ENCODE measurements at places on chromosomes 3 and 15.

DNA sequence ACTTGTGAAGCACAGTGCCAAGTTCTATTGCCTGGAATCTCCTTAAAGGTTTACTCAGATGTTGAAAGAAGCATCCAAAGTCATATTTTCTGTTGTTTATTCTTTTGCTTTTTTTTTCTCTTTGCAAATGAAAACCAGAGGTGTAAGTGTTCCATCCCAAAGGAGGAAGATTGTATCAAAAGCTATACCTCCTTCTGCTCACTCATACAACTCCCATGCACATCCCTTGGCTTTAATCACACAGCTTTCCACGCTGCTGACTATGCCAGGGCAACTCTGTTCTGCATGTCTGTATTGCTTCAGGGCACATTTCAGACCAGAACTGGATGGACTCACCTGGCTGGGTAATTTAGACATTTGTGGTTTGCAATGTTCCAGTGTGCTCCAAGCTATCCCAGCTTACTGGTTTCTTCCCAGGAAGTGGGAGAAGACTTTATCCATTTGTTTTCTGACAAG lies 399.6 kb upstream of the TBL1XR1 start:
- DNase-seq = no peak

DNA sequence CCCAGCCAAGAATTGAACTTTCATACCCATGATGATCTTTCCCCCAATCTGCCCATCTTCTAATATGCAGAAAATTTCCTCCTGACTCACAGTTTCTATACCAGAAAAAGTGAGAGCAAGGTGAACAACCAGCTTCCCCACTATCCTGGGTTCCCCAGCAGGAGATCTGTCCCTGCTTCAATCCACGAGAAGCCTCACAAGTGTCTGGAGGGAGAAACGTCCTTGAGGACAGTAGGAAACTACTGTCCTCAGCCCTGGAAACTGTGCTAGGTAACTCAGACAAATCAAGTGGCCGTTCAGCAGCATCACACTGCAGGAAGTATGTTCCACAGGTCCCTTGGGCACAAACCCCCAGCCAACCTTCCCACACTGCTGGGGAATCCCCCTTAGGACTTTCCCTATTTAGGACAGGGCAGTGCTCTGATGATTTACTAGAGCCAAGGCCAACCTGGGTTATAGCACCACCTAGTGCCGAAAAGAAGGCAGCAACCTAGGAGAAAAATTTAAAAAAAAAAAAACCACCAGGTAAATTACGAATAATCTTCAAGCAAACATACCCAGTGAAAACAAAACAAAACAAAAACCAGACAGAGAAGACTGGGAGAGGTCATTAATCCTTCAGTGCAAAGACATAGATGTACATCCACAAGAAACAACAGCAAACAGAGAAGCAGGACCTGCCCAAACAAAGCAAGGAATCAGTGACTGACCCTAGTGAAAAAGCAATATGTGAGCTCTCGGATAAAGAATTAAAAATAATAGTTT lies 36.0 kb downstream of the MORC1 start:
- peak; percentile 70 for DNase-seq

DNA sequence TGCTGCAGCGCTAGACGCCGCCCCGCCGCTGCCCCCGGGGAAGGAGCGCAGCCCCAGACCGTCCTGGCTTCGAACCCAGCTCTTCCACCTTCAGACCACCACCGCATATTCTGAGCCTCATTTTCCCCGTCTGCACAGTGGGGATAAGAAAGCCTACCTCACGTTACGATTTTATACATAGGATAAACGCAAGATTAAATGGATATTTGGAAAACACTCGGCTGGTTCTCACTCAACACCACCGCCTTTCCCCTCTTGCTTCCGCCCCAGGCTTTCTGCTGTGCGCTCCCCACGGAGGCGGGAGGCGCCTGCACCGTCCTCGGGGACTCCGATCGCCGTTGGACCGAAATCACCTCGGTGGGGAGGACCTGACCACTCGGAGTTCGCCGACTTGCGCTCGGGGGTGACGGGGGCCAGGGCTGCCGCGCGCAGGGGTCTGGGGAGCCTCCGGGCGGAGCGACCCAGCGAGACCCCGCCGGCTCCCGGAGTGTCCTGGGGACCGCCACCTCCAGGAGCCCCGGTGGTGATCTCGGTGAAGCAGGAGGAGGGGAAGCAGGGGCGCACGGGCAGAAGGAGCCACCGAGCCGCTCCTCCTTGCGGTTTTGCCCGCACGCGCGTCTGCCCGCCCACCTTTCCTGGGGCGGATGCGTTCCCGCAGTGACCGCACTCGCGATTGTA lies 4.0 kb downstream of the FBXL22 start:
- peak; percentile 65 for DNase-seq

DNA sequence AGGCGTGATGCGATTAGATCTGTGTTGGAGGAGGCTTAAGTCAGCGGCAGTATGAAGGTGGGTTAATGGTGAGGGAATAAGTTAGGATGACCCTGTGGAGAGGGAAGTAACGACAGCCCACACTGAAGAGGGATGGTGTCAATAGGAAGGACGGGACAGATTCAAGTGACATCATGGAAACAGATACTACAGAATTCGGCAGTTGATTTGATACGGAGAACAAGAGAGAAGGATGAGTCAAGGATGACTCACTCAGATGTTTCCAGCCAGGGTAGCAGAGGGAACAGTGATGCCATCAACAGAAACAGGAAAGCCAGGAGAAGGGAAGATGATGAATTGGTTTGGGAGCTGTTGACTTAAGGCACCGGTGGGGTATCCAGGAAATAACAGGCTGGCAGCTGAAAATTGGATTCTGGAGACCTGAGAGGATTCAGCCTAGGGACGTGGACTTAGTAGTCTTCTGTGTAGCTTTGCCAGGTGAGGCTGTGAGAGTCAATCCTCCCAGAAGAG lies 38.0 kb downstream of the SHC4 start:
- peak; percentile 36 for DNase-seq

- peak; percentile 16 for DNase-seq
These were observed 18.9 kb upstream of the TIGIT start for GRCh38 chr3:114274929-114275328.

DNA sequence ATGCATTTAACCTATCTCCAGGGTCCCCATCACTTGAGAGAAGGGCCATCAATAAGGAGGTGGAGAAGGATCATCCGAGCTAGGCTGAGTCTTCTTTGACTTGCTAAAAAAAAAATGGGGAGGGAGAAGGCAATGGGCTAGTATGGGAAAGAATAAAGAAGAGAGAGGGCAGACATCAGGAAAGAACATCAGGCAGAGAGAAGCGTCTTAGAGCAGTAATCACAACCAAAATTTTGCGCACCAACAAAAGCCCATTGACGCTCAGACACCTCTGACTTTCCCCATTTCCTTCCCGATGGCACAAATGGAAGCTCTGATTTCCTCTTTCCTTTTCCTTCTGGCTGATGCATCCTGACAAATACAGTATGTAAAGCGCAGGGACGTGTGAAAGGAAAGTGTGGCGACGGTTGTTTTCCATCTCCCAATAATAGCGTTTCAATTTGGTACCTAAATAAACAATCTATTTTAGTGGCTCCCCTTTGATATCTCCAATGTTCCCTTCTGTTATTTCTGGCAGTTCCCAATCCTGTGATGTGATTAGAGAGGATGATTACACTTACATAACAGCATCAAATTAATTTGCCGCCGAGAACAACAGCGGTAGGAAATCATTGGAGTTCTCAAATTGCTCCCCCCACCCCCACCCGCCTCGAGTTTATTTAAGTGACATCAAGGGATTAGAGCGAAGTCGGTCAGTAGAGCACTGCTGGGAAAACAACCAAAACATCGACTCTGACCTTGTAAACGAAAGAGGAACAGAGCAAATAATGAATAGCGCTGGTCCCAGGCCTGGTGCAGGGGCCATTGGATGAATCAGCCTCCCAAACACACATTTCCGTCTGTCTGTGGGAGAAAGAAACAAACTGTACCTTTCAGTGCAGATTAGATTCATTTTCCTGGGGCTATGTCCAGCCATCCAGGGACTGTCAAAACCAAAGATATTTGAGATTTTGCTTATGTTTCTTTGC lies 273.3 kb upstream of the ICE2 start:
- no peak for DNase-seq

GRCh38 chr3:141266797-141267555 lies 35.4 kb downstream of the PXYLP1 start:
- no peak for DNase-seq

DNA sequence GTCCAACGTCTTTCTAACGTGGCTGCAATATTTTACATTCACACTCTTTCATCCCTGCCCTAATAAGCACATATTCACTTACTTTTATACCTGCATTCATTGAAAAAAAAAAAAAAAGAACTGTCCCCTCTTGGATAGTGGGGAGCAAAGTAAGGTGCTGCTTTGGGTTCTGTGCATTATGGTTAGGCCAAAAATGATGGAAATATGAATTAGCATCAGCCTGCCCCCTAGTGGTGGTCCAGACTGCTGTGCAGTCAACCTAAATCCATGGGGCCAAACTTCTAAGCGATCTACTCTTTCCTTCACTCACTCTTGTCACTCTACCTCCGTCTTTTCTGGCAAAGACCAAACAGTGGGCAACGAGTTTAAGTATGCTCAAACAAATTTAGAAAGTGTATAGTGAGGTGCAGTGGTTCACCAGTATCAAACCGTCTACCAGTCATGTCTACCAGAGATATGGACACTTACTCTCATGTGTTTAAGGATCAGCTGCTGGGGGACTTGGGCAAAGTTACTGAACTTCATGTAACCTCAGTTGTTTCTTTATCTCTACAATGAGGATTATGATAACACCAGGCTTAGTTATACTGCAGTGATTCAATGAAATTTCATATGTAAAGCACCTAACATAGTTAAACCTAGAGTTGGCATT lies 61.5 kb upstream of the GRM7 start:
- peak; percentile 32 for DNase-seq

DNA sequence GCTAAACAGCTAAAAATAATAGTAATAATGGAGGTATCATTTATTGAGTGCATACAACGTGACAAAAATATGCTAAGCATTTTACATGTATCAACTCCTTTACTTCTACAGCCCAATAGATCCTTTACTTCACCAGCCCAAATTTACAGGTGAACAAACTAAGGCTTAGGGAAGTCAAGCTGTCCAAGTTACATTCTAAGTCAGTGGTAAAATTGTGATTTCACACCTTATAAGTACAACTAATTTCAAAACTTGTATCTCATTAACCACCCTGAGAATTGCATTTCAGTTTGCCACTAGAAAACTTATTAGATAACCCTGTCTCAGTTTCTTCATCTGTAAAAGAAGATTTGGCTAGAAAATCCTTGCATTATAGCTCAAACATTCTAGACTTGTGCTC lies 10.7 kb downstream of the SLC33A1 start:
- DNase-seq = no peak

GRCh38 chr15:47890397-47891150 lies 173.3 kb downstream of the SEMA6D start:
- no peak for DNase-seq

- no peak for DNase-seq
These were observed 4.3 kb downstream of the ARHGEF26 start for GRCh38 chr3:154125378-154126030.

GRCh38 chr3:4351164-4351855 lies 48.1 kb downstream of the SETMAR start:
- DNase-seq = peak; percentile 84

DNA sequence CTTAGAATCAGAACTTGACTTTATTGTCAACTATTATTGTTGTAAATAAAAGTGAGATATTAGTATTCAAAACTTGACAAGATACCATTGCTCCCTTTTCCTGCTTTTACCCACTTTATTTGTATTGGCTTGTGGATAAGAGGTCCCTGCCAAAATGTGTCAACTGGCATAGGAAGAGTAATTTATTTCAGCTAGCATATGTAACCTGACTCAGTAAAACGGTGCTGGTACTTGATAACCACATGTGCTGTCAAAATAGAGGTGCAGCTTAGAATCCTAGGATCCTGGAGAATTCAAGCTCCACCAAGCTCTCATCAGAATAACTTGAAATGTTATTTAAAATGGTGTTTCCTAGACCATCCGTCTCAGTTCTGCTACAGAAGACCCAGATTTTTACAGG lies 90.2 kb upstream of the TGFBR2 start:
- DNase-seq = no peak

DNA sequence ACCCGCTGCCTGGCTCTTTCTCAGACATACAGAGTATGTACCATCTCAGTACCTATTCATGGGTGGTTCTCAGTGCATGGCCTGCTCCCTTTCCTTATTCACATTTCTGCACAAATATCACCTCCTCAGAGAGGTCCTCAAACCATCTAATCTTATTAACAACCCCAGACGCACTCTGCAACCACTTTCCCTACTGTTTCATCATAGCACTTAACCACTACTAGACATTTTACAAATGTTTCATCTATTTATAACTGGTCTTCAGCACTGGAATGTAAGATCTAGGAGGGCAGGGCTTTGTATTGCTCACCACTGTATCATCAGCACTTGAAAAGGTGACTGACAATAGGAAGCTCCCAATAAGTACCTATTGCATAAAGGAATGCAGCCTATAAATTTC lies 45.1 kb downstream of the TNIK start:
- DNase-seq = no peak

- peak; percentile 59 for DNase-seq
These were observed 545 bp upstream of the RFX7 start for GRCh38 chr15:56244038-56244810.

DNA sequence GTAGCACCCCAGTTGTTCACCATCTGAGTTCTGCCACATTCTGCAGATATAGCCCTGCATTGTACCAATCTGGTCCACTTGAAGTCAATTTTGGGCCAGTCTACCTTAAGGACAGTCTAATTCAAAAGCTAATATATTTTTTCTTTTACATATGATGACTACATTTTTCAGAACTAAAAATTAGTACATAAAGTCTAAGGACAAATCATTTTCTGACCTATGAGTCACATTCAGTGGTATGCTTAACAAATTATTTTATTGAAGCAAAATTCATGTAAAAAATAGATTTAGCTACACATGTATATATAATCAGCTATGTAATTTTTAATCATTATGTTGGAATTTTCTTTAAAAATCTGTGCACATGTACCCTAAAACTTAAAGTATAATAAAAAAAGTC lies 52.1 kb upstream of the IL12A start:
- no peak for DNase-seq

GRCh38 chr3:107258300-107258699 lies 118.9 kb upstream of the CCDC54 start:
- DNase-seq = no peak

GRCh38 chr15:79884204-79884596 lies 12.6 kb downstream of the MTHFS start:
- DNase-seq = no peak

DNA sequence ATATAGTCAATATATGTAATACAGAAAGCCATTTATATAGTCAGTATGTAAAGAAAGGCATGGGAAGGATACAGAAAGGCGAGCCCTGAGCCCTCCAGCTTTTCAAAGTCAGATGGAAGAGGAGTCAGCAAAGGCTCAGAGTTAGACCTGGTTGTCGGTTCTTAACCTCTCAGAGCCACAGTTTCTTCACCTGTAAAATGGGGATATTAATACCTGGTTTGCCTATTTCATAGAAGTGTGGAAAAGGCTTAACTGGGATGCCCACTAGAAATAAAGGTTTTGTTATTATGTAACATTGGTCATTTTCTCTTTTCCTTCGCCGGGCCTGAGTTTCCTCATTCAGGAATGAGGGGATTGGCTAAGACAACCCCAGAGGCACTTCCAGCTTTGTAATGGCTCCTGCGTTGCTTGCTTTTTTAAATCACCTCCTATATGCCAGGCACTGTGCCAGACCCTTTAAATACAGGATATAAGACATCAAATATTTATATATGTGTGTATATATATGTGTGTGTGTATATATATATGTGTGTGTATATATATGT lies 2.4 kb downstream of the CRELD1 start:
- DNase-seq = no peak
